Endothelial cell (in vitro differentiated cells): ENCODE measurements at places on chromosomes 3 and 15. TPM values are rescaled to one million over a fixed set of nuclear protein-coding genes. Genes with fewer than 3 reads are reported as not detected.

GRCh38 chr3:73254062-73254461 lies 192.6 kb downstream of the EBLN2 start:
- no peak for DNase-seq

The UTS2B gene
- total RNA-seq = not detected

DNA sequence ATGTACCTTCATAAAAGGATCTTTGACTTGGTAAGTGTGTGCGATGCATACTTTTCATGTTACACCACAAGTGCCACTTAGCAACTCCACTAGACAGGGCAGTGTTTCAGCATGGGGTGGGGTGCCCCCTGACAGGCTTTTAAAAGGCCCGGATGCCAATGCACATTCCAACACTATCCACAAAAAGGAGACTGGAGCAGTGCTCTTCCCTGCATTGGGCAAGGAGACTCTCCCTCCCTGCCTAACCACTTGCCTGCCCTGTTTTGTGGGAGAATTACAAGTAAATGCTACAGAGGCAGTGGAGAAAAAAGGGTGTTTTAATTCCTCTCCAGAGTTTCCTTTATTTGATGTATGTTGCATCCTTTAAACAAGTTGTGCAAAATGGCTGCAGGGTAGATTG lies 1.7 kb upstream of the RARB start:
- no peak for DNase-seq

DNA sequence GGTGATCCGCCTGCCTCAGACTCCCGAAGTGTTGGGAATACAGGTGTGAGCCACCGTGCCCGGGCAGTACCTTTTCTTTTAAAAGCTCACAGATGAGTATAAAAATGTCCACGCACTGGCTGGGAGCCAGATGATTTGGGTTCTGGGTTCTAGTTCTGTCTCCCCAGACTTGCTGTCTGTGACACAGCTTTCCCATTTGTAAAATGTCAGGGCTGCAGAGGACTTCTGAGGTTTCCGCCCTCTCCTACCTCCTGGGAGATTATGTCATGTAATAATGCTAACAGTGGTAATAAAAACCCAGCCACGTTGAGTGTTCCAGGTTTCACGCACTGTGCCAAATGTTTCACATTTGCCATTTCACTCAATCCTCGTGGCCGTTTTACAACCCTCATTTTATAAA lies 1.3 kb upstream of the PPP4R2 start:
- no peak for DNase-seq

The PLOD2 gene
- total RNA-seq = 28.0 TPM

GRCh38 chr15:43277231-43277823 lies 10.6 kb upstream of the TGM5 start:
- no peak for DNase-seq

DNA sequence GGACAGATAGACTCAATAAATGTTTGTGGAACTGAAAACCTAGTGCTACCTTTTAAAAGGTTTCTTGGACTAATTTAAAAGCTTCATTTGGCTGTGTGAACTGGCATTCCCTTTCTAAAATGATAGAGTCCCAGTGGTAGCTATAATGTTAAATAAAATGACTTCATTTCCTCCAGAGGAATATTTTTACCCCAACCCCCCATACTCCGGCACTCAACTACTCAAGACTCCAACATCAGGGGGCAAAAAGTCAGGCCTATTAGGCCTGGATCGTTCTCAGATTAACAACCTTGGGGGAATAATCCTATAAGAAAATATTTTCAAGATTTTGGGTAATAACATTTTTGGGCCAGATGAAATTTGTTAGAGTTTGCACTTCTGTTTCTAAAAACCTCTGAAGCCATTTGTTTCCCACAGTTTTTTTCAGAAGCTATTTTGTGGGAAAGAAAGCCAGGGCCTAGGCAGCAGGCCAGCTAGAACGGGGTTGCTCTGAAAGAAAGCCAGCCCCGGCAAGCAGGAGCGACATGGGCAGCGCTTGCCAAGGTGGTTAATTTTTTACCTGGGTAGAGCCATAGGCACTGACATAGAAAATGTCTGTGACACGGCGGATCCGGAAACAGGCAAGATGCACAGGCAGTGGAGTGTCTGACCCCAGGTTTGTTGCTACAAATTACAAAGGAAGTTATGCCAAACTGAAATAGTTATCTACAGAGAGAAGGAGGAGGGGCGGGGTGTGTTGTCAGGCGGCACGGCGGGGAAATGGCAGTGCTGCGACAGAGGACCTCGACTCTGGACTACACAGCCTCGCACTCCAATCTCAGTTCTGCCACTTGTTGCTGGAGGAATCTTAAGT lies 84.6 kb downstream of the MAGI1 start:
- DNase-seq = no peak

The MAP1A gene
- total RNA-seq = 1.8 TPM

DNA sequence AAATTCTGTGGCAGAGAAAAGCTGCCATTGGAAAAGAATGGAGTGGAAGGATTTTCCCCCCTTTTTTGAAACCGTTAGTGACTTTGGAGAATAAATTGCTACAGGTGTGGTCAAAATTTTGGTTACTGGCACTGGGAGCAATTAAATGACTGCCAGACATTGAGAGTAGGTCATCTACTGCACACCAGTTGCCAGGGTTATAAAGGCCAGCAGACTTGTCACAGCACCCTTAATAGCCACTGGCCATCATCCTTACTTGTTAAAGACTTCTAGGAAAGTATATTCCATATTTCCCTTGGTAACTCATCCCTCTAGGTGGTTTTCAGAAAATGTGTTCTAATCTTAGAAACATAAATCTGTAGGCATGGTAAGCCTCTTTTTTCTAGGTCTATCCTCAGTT lies 8.0 kb downstream of the PIK3CA start:
- no peak for DNase-seq

- no peak for DNase-seq
Measured at GRCh38 chr3:130854208-130854864, 39.5 kb upstream of the ATP2C1 start.
